GM23248 (cell line): ENCODE measurements at places on chromosomes 1 and 21. TPM values are rescaled to one million over a fixed set of nuclear protein-coding genes. Genes with fewer than 3 reads are reported as not detected.

DNA sequence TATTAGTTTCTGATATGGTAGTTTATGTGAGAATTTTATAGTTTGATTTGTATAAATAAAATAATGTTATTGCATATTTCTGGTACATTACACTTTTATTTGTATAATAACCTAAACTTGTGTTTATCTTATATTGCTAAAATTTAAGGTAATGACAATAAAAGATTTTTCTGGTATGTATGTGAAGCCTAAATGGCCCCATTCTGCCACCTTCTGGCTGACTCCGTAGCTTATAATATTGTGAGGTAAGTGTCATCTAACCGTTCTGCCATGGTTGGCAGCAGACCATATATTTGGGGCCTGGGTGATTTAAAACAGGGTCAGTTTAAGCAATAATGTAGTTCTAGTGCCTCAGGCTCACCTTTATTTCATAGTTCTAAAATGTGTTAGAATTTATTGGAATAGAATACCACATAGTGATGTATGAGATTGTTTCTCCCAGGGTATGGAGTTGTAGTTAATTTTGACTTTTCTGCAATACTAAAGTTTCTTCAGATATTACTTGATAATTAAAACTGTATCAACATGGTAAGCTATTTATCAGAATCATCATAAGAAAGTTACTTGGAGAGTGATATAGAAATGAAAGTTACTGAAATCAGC, 21.2 kb upstream of the PRKACB start:
- H3K4me1 ChIP-seq: 0 out of 2 replicates have a peak, but pooled peaks cover 3% of the 10 kb centered on the region
- no peak overlapping the region for H3K27ac ChIP-seq
- DNase-seq: peak; percentile 70
- no peak overlapping the region for H3K4me3 ChIP-seq

- no peak overlapping the region for H3K4me3 ChIP-seq
- no peaks in the 10 kb centered on the region for H3K36me3 ChIP-seq
- H3K27me3 ChIP-seq: no peaks in the 10 kb centered on the region
- peaks cover 17% of the 10 kb centered on the region for H3K4me1 ChIP-seq
- H3K27ac ChIP-seq: no peak overlapping the region
Measured at GRCh38 chr1:54291276-54292001, 91.5 kb downstream of the MRPL37 start.

GRCh38 chr21:31974454-31974985, 101.7 kb downstream of the HUNK start:
- no peaks in the 10 kb centered on the region for H3K4me1 ChIP-seq
- H3K36me3 ChIP-seq: no peaks in the 10 kb centered on the region
- no peaks in the 10 kb centered on the region for H3K27me3 ChIP-seq
- no peak for DNase-seq

Gene C1orf35
- 11.6 and 15.6 TPM in 2 replicates for total RNA-seq

DNA sequence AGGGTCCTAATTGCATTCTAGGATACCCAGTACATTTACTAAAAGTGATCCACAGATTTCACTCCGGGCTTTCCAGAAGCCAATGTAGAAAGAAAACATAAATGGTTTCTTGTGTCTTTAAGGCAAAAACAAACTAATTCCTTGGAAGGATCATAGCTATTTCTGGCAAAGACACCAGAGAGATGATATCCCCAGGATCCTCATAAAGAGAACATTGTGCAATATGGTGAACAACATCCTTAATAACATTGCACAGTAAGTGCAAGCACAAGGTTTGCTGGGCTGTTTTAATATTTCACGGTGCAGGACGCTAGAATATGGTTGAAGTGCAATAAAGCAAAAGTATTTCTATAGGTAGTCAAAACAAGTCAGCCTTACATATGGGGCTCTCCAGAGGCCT, 83.0 kb downstream of the NTPCR start:
- no peak overlapping the region for H3K4me3 ChIP-seq
- H3K27ac ChIP-seq: no peak overlapping the region
- H3K4me1 ChIP-seq: peaks cover 4% of the 10 kb centered on the region; the same call in 1 of the 2 replicates
- DNase-seq: peak; percentile 72

- peak; percentile 87 for DNase-seq
- H3K4me1 ChIP-seq: peaks cover 22% of the 10 kb centered on the region
- H3K27me3 ChIP-seq: no peaks in the 10 kb centered on the region
- H3K4me3 ChIP-seq: no peak overlapping the region
- peaks cover 6% of the 10 kb centered on the region; the same call in 1 of the 2 replicates for H3K36me3 ChIP-seq
- peak overlapping the region; percentile 15 for H3K27ac ChIP-seq
Measured at GRCh38 chr1:231357831-231358354, 19.8 kb downstream of the SPRTN start.

GRCh38 chr1:12249748-12250147, 19.9 kb downstream of the VPS13D start:
- H3K4me3 ChIP-seq: no peak overlapping the region
- no peak for DNase-seq
- peaks cover 48% of the 10 kb centered on the region for H3K36me3 ChIP-seq
- peaks cover 18% of the 10 kb centered on the region for H3K4me1 ChIP-seq
- no peaks in the 10 kb centered on the region for H3K27me3 ChIP-seq
